Activated T-helper 17 cell treated with anti-CD3 and anti-CD28 coated beads, Interleukin-2, amount 50 U/mL, for 72 hours (primary cell): ENCODE measurements at places on chromosomes 13 and 19. TPM values are rescaled to one million over a fixed set of nuclear protein-coding genes. Genes with fewer than 3 reads are reported as not detected.
A peak's percentile ranks its signal among the peaks of the same experiment; 100 is the strongest.

- ATAC-seq, result no peak
Observed at GRCh38 chr13:55214841-55215345, 1925.8 kb upstream of the PRR20A start.

GRCh38 chr13:75839406-75839805 lies 203.3 kb downstream of the LMO7 start:
- ATAC-seq, result no peak

LILRA1 gene
- not detected for total RNA-seq

DNA sequence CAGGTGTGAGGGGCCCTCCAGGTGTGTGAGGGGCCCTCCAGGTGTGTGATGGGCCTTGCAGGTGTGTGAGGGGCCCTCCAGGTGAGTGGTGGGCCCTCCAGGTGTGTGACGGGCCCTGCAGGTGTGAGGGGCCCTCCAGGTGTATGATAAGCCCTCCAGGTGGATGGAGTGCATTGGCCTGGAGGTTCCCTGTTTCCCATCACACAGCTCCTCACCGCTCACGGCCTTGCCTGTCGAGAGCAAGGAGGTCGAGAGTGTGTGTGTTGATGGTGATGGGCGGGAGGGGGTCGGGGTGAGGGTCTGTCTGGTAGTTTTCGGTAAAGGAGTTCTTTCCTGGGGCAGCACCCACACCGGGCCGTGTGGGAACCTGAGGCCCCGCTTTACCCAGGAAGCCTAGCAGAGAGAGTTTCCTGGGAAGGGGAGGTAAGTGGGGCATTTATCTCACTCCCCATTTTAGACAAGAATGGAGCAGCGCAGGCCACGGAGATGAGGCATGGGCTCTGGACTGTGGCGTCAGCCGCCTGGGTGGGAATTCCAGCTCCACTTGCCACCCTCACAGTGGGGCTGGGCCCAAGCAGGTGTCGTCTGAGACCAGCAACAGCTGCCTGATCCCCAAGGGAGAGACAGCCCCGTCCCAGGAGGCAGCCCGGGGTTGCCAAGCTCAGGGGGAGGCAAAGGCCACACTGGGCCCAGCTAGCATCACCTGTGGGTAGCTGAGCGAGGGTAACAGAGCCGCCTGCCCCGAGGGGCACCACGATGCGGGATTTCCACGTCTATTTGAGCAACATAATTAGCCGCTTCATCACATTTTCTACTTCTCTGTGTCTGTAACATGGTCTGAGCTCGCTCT lies 10.9 kb upstream of the GAS6 start:
- ATAC-seq, result no peak

ZNF83 gene
- 31.2 TPM for total RNA-seq

DNA sequence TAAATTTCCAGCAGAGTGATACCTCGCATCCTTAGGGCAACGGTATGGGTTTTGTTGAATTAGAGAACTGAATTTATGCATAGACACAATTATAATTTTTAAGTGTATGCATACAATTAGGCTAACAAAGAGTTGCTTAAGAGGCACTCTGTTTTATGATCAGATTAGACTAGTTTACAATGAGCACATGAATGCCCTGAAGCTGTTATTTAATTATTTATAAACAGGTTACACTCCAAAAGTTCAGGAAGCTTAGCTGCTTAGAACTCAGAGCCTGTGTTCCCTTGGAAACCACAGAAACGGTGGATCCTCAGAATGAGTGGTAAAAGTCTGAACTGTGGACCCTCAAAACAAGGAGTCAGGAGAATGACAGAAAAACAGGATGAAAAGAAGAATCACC lies 72.5 kb upstream of the FBXL3 start:
- no peak for ATAC-seq

DNA sequence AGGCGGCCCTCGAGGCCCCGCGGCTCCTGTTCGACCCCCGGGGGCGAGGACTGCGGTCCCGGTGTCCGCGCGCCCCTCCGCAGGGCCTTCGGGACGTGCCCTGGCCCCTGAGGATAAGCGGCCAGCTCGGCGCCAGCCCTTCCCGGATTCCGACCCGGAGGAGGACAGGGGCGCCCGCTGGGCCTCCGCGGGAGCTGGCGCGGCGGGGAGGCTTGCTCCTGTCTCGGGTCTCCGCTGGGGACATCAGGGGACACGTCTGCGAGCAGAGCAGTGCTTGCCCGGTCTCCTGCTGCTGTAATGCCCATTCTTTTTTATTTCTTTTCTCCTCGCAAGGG lies 829 bp downstream of the B3GLCT start:
- peak; percentile 20 for ATAC-seq

IZUMO1 gene
- not detected for total RNA-seq

- ATAC-seq, result no peak
Observed at GRCh38 chr13:110503037-110503901, 58.3 kb downstream of the RAB20 start.

PNMA8B gene
- not detected for total RNA-seq
